RPMI7951 (cell line): ENCODE measurements at places on chromosomes 16 and 17.

GRCh38 chr17:78124836-78125137, 3.8 kb downstream of the TMC6 start:
- DNase-seq = no peak

- DNase-seq = no peak
Observed at GRCh38 chr16:21227866-21228265, 5.6 kb upstream of the ANKS4B start.

DNA sequence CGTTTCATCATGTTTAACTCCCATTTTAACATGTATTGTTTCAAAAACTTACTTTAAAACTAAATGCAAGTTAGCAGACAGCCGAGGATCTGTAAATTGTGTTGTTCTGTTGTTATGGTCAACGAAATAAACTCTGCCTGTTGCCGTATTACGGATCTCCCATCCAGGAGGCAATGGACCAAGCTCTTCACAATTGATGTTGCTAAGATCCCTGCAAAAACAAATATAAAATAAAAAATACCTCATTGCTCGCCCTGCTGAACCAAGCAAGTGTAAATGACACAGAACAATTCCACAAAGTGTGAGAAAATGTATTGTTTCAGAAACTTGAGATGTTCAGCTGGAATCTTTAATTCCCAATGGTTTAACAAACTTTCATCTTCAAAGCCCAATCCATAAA, 65.0 kb downstream of the CEP95 start:
- no peak for DNase-seq

DNA sequence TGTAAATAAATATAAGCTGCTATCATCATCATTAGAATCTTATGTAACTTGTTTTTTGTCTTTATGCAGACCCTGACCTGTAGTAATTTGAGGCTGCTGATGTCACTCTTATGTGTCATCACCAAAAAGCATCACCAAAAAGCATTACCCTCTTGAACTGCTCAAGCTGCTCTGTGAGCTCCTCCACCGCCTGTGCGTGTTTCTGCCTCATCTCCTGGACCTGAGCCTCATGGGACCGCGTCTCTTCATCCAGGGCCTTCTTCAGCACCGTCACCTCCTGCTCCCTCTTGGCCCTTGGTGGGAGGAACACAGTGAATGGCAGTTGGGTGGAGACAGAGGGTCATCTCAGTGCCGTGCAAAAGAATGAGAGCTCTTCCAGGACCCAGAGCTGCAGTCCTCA, 82.4 kb downstream of the NDE1 start:
- no peak for DNase-seq

DNA sequence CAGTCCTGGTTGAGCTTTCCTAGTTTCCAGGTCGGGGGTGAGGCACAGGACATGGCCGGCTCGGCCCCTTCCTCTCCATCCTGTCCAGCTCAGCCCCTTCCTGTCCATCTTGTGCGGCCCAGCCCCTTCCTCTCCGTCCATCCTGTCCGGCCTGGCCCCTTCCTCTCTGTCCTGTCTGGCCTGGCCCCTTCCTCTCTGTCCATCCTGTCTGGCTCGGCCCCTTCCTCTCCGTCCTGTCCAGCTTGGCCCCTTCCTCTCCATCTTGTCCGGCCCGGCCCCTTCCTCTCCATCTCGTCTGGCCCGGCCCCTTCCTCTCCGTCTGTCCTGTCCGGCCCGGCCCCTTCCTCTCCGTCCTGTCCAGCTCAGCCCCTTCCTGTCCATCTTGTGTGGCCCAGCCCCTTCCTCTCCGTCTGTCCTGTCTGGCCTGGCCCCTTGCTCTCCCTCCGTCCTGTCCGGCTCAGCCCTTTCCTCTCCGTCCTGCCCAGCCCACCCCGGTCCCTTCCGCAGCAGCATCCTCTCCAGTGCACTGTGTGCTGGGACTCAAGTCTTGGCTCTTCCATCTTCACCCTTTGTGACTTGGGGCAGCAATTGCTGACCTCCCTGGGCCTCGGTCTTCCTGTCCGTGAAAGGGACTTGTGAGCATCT, 5.5 kb upstream of the ZNF750 start:
- DNase-seq = no peak

DNA sequence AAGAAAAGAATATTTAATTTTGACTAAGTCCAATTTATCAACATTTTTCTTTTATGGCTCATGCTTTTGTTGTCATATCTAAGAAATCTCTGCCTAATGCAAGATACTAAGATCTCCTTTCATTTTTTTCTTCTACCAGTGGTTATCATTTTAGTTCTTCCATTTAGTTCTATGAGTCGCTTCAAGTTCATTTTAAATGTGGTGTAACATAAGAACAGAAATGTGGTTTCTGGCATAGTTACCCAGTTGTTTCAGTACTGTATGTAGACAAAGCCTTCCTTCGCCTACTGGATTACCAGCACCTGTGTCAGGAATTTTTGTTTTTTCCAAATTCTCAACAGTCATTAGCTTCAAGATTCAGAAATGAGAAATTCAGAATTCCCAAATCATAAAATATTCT, 175.7 kb downstream of the PARN start:
- peak; percentile 39 for DNase-seq

DNA sequence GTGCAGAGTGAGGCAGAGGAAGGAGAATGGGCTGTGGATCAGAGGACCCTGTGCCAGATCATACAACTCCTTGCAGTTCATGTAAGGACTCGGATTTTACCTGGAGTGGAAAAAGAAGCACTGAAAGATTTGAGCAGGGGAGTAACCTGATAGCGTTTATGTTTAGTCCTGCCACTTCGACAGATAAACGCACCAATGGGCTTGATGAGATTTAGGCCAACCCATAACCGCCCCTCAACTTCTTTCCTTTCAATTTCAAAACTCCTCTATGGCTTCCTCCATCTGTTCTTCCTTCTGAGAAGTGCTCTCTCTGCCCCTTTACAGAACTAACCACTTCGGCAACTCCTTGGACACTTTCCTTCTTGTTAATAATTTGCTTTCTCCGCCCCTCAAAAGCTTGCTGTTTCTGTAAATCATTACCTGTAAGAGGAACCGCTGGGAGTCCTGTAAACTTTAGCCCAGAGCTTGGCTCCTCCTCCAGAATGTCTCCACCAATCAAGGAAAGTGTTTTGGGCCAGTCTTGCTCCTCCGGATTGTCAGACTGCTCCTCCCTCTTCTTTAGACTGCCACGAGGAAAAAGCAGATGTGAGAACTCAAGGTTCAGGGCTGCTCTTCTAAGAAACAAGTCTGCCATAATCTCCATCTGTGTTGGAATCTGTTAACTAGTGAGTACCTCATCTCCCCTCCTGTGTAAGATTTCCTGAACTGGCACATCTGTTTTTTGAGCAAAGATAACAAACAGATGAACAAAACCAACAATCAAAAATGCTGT, at the start of gene ACSM3:
Gene ACSM3, plus strand, starts transcription at position 554 of the 772 bp plus-strand sequence. CDS start 6,021 bp downstream, outside the sequence.
- DNase-seq = peak; percentile 78

DNA sequence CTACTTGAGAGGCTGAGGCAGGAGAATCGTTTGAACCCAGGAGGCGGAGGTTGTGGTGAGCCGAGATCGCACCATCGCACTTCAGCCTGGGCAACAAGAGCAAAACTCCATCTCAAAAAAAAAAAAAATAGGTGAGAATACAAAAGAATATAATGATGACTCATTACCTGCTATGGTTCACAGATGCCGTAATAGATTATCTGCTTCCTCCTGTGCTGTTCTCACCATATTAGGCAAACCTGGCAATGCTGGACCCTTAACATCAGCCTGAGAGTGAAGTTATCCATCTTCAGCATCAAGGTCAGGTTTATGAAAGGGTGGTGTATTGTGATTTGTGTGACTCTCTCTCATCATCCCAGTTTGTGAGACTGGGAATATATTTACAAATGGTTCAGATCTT, 271.3 kb upstream of the CPHXL start:
- no peak for DNase-seq

GRCh38 chr17:77802811-77803220, 155.7 kb upstream of the TNRC6C start:
- DNase-seq = peak; percentile 17
